ENCODE measurements at places on chromosomes 7 and 10.

- no peak for DNase-seq
Observed at GRCh38 chr10:26807532-26807931, 53.2 kb downstream of the ABI1 start.

DNA sequence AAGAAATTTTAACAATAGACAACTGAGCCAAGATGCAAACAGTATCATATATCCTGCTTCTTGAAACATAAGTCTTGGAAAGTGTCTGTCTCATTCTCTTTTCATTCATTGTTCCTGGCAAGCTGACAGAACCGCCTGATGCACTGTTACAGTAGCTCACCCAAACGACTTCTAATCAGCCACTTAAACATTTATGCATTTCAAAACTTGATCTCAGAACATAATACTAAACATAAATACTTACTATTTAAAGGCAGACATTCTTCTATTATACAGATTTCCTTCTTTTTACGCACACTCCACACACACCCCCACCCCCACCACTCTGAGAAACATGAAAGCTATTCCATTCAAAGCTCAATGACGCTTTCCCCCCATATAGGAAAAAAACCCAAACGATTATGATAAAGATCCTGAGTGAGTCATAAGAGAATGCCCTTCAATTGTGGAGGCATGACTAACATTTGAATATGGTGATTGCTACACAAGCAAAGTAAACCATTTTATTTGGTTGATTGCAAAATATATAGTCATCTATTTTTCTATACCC, 30.5 kb downstream of the SHTN1 start:
- no peak for DNase-seq

GRCh38 chr10:22054961-22055360, 51.4 kb upstream of the DNAJC1 start:
- no peak for DNase-seq

GRCh38 chr10:69858201-69858600, 56.5 kb downstream of the COL13A1 start:
- no peak for DNase-seq

DNA sequence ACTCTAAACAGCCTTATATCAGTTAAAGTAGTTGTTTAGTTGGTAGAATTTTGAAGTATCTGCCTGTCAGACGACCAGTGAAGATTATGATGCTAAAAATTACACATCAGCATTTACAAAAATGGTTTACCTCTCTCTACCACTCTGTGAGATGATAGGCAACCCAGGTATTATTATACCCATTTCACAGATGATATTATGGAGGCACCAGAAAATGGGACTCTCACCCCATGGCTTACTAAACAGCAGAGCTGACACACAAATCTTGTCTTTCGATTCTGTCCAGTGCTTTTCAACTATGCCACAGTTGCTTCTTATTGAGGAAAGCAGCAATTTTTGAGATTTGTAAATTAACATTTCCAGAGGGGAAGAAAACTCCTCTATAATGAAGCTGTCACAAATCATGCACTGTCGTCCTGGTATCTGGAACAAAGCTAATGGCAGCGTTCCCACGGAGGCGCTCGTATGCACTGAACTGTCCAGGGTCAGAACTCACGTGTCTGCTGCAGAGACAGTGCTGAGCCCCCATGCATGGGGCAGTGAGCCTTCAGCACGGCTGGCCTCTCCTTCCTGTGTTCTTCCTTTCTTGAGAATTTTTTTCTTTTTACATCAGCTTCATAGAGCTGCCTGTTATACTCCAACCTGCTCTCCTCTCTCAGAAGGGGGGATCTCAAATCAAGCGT, 381.1 kb downstream of the SDK1 start:
- no peak for DNase-seq

GRCh38 chr7:12281038-12281437, 69.9 kb downstream of the TMEM106B start:
- DNase-seq: no peak

DNA sequence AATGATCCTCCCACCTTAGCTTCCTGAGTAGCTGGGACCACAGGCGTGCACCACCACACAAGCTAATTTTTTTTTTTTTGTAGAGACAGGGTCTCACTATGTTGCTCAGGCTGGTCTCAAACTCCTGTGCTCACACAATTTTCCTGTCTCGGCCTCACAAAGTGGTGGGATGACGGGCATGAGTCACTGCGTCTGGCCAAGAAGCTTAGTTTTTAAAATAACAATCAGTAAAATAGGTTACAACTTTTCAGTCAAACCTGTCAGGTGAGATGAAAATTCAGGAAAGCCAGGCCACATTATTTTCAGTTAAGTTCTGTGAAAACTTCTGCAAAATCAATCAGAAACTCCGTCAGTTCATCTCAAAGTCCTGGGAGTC, 55.4 kb downstream of the FAM241B start:
- no peak for DNase-seq

DNA sequence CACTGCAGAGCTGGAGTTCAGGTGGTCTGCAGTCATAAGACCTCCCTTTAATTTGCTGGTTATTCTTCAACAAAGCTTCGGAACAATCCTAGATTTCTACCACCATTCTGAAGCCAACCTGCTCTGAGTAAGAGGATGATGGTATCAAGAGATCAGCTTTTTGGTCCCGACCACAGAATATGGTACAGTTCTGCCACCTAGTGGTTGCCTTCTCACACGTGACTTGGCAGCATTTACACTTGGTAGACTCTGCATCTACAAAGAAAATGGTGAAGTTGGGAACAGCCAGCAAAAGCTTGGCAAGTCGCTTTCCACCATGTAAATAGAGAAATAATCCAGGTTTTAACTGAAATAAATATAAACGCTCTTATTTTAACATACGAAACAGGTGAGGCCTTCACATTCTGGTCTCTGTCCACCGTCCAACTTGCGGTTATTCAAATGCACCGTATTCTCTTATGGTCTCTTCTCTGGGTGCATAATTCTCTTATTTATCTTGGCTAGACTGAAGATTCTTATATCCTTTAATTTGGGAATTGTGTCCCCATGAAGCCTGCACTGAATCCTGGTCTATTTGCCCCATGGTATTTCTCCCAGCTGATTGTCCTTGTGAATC, 173.9 kb upstream of the GRM3 start:
- DNase-seq: peak; percentile 35

Measured in NCI-H2107 (cell line).